ENCODE measurements at places on chromosomes 3 and 15. TPM values are rescaled to one million over a fixed set of nuclear protein-coding genes. Genes with fewer than 3 reads are reported as not detected.

DNA sequence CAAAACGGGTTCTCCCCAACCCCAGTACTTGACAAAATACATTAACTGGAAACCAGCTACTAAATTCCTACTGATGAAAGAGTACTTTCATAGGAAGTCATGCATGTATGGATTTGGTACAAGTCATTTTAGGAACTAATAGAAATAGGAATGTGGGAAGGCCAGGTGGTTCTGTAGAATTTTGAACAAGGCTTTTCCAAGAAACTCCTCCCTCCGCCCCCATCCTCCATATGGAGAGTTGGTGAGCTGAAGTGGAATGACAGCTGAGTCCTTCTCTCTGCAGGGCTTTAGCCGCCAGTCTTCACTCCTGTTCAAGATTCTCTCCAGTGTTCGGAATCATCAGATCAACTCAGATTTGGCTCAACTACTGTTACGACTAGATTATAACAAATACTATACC lies 33.2 kb downstream of the TUBGCP4 start:
- DNase-seq = no peak

The KIF15 gene
- total RNA-seq = 1.4 TPM

GRCh38 chr3:74054566-74054965 lies 429.8 kb upstream of the PDZRN3 start:
- no peak for DNase-seq

The CCR9 gene
- total RNA-seq = not detected

The MUSTN1 gene
- 14.8 TPM for total RNA-seq
